ENCODE measurements at places on chromosomes 4 and X. TPM values are rescaled to one million over a fixed set of nuclear protein-coding genes. Genes with fewer than 3 reads are reported as not detected.

Gene NAA15
- total RNA-seq: 60.6 TPM

Gene HPF1
- 23.9 TPM for total RNA-seq

Gene STOX2
- 0.39 TPM for total RNA-seq

Gene SUPT20HL2
- total RNA-seq: not detected

Gene BRS3
- not detected for total RNA-seq

Gene P2RY8
- not detected for total RNA-seq

Gene PNCK
- total RNA-seq: not detected

Gene PAGE1
- not detected for total RNA-seq

Gene BST1
- total RNA-seq: 5.9 TPM

Gene MTTP
- not detected for total RNA-seq

Gene DCAF8L2
- total RNA-seq: not detected

Measured in subcutaneous preadipocyte (primary cell).